Pons (tissue), 1 donor: ENCODE measurements at places on chromosomes 1 and 21.

DNA sequence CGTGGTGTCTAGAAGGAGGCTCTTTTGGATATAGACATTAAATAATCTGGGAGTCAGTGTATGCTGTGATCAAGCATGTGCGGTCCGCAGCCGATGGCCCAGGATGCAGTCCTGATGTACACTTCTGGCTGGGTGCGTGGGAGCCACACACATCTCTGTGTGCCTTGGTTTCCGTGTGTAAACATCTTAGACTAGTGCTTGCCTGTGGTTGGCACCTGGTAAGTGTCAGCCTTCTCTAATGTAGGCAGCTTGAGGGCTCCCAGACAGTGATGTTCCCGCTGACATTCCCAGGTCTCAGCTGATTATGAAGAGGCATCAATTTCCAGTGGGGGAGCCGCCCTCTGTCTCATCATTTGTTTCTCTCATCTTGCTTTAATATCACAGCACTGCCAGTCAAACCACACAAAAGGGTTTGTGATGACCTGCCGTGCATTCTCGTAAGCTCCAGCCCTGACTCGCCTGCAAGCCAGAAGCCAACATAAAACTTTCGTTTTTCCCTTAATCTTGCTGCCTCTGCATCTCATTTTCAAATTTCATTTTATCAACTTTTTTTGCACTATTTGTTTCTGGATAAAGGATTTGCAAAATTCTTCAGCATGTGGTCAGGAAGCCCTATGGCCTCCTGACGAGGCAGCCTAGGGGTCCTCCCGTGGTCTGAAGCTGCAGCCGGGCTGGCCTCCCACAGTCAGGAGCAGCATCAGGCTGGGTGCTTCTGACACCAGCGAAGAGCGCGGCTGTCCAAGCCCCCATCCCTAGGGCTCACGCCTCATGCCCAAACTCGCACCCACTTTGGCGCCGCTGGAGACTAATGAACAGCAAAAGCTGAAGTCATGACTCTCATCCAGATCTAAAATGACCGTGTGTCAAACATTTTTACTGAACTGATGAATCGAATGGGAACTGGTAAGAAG is 28.1 kb downstream of the PDE9A start:
- DNase-seq = no peak

- DNase-seq = no peak
Observed at GRCh38 chr1:246383239-246383589, 123.9 kb downstream of the SMYD3 start.

GRCh38 chr1:41862384-41863221 is 56.1 kb downstream of the HIVEP3 start:
- no peak for DNase-seq

- no peak for DNase-seq
Observed at GRCh38 chr21:46388206-46388880, 64.4 kb downstream of the PCNT start.

DNA sequence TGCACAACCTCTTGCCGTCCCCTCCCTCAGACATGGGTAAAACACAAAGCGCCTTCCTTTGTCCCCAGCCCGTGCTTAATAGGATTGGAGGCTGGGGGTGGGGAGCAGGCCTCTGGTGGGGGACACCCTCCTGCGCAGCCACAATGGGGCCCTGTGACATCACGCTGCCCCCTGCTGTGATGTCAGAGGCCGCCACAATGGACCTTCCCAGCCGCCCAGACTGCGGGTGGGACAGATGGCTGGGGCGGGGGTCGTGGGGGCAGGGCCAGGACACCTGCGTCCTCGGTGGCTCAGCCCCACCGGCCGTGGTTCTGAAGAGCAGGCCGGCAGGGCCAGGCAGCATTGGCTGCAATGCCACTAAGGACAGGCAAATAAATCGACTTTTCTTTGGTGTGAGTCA is 39.9 kb downstream of the EPHA2 start:
- DNase-seq = no peak

GRCh38 chr1:68384872-68385411 is 64.8 kb downstream of the RPE65 start:
- DNase-seq = no peak

GRCh38 chr1:104946558-104947210 is 1197.0 kb downstream of the AMY1C start:
- no peak for DNase-seq

GRCh38 chr1:212699104-212699624 is 476 bp downstream of the BATF3 start:
- no peak for DNase-seq

- no peak for DNase-seq
Observed at GRCh38 chr1:233295237-233295974, at the start of gene PCNX2. PCNX2 (minus strand) TSS chr1:233295725; CDS start chr1:233295478, 247 bp downstream.

- DNase-seq = no peak
Observed at GRCh38 chr21:42301371-42302075, 13.7 kb downstream of the TFF3 start.

DNA sequence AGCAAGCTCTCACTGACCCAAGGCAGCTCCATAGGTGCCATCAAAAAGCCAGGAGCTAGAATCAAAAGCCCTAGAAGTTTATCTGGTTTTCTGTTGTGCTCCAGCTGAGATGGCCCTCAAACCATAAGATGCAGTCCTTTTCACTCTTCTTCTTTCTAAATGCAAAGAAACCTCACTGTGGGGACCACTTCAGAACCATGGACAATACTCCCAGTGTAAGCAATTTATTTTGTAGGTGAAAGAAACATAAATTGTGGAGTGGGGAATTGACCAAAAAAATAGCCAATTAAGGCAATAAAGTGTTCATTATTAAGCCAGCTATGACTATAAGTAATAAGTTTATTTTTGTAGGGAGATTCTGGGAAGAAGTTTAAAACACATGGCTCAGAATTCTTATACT is 1399.9 kb downstream of the PLA2G4A start:
- DNase-seq = no peak

DNA sequence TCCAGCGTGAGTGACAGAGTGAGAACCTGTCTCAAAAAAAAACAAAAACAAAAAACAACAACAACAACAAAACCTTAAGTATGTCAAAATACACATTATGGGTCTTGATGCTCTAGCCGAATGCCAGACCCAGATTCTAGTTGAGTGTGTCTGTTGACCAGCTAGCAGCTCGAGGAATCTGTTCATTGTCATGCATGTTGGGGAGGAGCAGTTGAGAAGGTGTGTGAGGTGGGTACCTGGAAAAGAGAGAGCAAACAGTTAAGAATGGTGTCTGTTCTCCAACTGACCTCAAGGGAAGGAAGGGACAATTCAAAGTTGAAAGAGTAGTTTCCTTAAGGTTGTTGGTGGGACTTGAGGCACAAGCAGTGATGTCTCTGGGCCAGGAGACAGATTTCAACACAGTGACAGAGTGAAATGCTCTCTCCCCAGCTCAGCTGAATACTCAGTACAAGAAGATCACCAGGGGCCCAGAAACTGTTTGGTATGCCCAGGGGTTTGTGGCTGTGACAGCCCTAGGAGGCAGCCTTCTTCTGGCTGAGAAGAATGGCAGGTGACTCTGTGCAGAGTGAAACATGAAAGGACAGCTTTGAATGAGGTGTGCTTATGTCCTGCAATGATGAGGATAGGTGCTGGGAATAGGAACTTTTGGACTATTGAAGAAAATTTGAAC is 14.4 kb upstream of the POU2F1 start:
- no peak for DNase-seq

DNA sequence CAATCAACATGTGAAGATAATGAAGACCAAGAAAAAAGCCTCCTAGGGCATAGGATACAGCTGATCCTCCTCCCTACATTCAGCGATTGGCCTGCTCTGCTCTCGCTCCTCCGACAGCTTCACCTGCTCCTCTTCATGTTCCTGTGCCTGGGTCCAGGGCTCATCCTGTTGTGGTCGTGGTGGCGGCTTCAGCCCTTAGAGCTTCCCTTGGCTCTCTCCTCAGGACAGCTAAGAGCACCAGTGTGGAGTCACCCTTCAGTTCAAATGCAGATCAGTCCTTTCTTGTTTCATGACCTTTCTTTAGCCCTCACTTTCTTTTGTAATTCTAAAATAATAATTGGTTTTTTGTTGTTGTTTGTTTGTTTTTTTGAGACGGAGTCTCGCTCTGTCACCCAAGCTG is 18.7 kb downstream of the CNN3 start:
- DNase-seq = no peak

DNA sequence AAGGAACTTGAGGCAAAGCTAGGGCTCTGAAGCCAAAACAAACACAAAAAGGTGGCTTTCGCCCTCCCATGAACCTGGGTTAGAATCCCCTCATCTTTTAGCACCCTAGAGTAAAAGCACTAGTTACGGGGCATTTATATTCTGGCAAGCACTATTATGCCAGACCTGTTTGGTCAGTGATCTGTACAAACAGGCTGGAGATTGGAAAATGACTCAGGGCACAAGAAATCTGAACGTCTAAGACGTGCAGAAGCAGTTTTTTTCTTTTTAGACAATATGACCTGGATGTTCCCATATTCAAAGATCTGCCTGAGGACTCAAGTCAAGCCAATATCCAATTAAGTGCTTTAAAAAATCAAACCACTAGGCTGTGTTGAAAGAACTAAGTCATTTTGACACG is 3.0 kb downstream of the ZNF436 start:
- DNase-seq = no peak

- no peak for DNase-seq
Observed at GRCh38 chr1:180144659-180145357, 9.9 kb upstream of the QSOX1 start.

DNA sequence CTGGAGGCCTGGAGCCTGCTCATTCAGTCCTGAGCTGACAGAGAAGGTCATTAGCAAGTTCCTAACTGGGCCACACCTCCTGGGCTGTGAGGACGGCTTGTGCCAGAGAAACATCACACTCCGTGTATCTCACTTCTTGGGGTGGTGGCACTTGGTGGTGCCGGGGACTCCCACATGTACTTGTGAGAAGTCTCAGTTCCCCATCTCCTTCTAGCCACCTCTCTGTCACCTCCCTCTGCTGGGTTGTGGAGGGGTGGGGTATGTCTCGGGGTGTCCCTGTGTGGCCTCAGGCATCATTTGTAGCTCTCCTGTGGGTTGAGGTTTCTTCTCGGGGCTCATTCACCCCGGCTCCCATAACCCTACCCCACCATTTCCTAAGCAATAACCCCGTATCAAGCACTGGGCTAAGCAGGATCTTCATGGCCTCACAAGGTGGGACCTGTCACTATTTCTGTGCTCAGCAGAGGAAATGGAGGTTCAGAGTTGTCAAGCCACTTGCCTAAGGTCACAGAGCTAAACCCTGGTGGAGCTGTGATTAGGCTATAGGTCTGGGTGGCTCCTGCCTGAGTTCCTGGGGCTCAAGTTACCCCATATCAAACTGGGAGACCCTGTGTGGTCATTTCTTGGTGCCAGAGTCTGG is 62.5 kb downstream of the UBIAD1 start:
- no peak for DNase-seq

GRCh38 chr1:88275259-88275862 is 408.7 kb upstream of the PKN2 start:
- DNase-seq = no peak
